Keratinocyte (primary cell): ENCODE measurements at places on chromosomes 16 and 17. TPM values are rescaled to one million over a fixed set of nuclear protein-coding genes. Genes with fewer than 3 reads are reported as not detected.

DNA sequence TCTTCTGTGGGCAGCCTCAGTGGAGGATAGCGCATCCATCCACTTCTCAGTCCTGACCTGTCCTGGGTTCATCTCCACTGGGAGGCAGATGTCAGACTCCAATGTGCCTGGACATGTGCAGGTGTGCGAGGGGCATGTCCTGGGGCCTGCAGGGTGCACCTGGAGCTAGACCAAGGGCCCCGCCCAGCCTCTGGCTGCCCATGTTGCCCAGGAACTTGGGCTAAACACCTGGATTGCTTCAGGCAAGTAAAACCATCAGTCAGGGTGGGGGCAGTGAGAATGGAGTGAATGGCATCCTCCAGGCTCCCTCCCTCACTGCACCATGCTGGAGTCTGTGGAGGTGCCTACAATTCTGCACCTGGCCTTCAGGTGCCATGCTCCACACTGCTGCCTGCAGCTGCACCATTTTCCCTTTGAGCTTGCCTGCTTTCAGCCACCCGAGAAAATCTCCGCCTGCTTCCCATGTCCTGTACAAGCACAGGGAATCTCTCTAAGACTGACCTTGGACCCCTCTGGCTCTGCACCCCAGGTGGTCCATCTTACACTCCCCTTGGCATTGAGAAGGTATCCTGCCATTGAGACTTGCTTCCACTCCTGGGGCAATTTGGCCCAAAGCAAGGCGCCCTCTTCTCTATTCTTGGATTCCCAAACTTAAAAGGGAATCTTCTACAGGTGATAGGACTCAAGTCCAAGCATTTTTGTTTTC lies 2.1 kb upstream of the MFSD6L start:
- no peaks in the 10 kb centered on the region for H3K36me3 ChIP-seq
- no peak for DNase-seq
- no peak overlapping the region for H3K4me3 ChIP-seq
- H3K4me1 ChIP-seq, result peaks cover 2% of the 10 kb centered on the region
- peaks cover 11% of the 10 kb centered on the region for H3K27me3 ChIP-seq
- no peak overlapping the region for H3K27ac ChIP-seq

DNA sequence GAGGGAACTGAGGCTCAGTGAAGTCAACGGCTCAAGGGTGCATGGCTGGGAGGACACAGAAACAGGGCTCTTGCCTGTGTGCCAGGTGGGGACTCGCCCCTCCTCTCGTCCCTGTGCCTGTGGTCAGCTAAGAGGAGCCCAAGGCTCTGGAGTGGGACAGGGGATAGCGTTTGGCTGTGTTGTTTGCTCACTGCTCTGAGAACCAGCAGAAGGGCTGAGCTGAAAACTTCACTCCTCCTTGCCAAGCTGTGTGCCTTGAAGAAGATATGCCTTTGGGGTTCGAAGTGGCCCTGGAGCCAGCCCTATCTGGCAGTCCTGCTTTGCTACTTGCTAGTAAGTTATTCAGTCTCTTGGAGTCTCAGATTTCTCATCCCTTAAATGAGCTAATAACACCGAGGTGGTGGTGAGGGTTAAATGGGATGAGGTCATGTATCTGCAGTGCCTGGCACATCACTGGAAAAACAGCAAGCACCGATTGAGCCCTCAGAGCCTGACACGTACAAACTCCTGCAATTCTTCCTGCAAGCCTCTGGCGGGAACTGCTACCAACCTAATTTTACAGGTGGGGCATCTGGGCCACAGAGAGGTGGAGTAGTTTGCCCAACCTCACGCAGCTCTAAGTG lies 17.7 kb downstream of the FOXL1 start:
- H3K4me1 ChIP-seq, result no peaks in the 10 kb centered on the region
- peaks cover 47% of the 10 kb centered on the region for H3K27me3 ChIP-seq
- no peak for DNase-seq
- H3K4me3 ChIP-seq, result no peak overlapping the region

GRCh38 chr16:527015-527903 lies at the start of gene CAPN15:
TSS of gene CAPN15 (plus strand) at chr16:527712. CDS start at chr16:546839, 19,127 bp downstream.
- H3K27ac ChIP-seq, result peak within 1 kb of the TSS; percentile 83
- H3K36me3 ChIP-seq, result no peaks in the 10 kb centered on the region
- H3K4me3 ChIP-seq, result peak within 1 kb of the TSS; percentile 90
- H3K4me1 ChIP-seq, result peaks cover 29% of the 10 kb centered on the region
- DNase-seq, result no peak
- H3K27me3 ChIP-seq, result no peaks in the 10 kb centered on the region

The MYH8 gene
- not detected in 3 replicates for polyA plus RNA-seq
